Metanephros (tissue), 2 donors: ENCODE measurements at places on chromosomes 13 and 19. TPM values are rescaled to one million over a fixed set of nuclear protein-coding genes. Genes with fewer than 3 reads are reported as not detected.

Gene FLT1
- 84.8 TPM for total RNA-seq

Gene SIGLEC9
- 2.6 TPM for total RNA-seq

Gene PSG6
- not detected for total RNA-seq

Gene GADD45GIP1
- total RNA-seq, result 19.3 TPM

Gene PLIN5
- 5.8 TPM for total RNA-seq
